T-helper 22 cell (primary cell): ENCODE measurements at places on chromosomes 6 and 20.

- no peak for DNase-seq
Observed at GRCh38 chr20:33964441-33964840, 29.3 kb upstream of the RALY start.

- no peak for DNase-seq
Observed at GRCh38 chr20:40519918-40520317, 169.1 kb downstream of the MAFB start.

- no peak for DNase-seq
Observed at GRCh38 chr6:113953346-113953745, 17.6 kb downstream of the HDAC2 start.

- no peak for DNase-seq
Observed at GRCh38 chr6:38836585-38836984, 121.5 kb downstream of the DNAH8 start.

- DNase-seq = no peak
Observed at GRCh38 chr6:160036790-160037206, 67.9 kb downstream of the IGF2R start.

GRCh38 chr6:107398001-107398400 is 61.4 kb downstream of the PDSS2 start:
- DNase-seq = no peak

- DNase-seq = no peak
Observed at GRCh38 chr20:57294550-57294949, 28.1 kb upstream of the BMP7 start.

DNA sequence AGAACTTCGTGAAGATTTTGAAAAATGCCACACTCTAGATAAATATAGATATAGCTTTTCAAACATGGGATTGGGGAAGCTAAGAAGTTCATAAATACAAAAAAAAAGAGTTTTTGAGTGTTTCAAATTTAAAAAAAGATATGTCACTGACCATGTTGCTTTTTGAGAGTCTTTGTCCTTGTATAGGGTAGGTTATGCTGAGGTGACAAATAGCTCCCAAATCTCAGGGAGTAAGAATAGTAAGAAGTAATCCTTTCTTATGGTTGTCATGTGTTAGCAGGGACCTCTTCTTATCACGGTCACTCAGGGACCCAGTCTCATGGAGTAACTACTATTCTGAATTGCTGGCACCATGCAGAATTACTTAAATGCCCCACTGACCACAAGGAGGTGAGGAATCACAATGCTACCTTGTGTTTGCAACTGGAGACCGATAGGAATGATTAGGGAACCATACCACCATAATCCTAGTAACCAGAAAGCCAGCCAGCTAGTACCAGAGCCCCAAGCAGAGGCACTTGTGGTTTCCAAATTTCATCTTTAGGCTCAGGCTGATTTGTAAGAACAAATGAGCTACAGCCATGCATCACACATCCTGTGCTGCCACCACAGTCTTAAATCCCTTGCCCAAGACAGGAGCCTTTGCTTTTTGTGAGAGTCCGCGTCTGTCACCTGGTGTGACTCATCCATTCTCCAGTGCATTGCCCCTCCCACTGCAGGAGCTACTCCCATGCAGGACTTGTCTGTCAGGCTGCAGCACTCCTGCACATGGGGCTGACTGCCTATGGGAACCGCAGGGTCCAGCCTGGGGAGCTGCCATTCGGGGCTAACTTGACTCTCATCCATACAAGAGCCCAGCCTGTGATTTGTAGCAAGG is 42.4 kb upstream of the ADGRF4 start:
- DNase-seq = no peak

DNA sequence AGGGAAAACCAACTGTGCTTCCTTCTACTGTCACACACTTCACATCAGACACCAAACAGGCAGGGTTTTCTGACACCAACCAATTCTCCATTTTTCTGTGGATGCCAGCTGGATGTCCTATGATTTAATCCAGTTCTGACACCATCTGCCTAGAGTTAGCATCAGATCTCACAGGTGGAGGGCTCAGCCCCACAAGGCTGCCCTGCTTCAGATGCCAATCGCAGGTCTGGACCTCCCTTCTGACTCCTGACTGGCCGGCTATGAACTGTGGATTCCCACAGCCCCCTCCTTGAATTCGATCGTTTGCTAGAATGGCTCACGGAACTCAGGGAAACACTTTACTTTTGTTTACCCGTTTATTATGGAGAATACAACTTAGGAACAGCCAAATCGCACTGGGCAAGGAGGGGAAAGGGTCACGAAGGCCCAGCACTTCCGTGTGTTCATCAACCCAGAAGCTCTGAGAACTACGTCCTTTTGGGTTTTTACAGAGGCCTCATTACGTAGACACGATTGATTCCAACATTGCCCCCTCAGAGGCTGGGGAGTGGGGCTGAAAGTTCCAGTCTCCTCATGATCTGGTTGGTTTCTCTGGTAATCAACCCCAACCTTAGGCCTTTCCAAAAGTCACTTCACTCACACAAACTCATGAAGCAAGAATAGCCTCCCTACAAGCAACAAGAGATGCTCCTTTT is 25.4 kb upstream of the MAS1 start:
- no peak for DNase-seq

DNA sequence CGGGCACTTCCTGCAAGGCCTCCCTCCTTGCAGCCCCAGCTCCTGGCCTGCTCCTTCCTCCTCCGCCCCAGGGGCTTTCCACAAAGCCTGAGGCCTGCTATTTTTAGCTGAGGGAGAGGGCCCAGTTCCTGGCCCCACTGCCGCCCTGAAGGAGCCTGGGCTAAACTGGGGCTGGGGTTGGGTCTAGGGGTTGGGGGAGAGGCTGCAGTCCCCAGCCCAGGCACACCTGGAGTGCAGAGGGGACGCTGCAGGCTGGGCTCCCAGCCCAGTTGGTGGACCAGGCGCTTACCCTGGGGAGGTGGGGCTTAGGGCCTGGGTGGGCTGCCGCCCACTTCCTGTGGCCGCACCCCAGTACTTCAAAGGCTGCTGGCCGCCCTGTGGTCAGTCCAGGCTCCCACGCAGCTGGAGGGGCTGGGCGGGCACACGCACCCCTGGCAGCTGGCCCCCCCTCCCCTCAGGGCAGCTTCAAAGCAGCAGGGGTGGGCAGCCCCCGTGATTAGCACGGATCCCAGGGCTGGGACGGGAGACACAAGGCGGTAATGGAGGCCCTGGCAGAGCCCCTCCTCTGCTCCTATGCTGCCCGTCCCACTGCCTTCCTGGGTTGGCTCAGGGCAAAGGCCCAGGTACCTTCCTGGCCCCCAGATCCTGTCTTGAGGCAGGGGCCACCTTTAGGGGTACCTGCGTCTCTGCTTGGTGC is 7.1 kb upstream of the ABHD16B start:
- DNase-seq = no peak

- DNase-seq = no peak
Observed at GRCh38 chr20:46269372-46269771, 38.9 kb downstream of the CDH22 start.

- DNase-seq = no peak
Observed at GRCh38 chr6:100485268-100485667, 20.5 kb upstream of the SIM1 start.

- DNase-seq = no peak
Observed at GRCh38 chr20:63547725-63548480, at the start of gene SRMS. Gene SRMS (minus strand): TSS chr20:63547749. CDS start chr20:63547463, 286 bp downstream.

DNA sequence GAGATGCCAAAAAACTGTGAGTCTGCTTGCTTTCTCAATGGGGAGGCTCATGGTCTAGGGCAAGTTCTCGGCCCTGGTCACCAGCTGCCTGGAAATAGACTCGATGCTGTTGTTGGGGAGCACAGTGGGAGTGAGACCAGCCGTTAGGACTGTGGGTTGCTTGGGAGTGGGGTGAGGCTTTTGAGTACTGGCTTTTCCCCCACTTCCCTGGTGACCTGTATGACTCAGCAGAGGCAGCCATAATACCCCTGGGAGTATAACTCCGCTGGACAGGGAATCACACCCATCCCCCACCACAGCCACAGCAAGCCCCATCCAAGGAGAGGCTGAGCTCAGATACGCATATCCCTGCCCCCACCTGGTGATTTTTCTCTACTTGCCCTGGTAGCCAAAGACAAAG is 48.9 kb upstream of the OGFRL1 start:
- no peak for DNase-seq

DNA sequence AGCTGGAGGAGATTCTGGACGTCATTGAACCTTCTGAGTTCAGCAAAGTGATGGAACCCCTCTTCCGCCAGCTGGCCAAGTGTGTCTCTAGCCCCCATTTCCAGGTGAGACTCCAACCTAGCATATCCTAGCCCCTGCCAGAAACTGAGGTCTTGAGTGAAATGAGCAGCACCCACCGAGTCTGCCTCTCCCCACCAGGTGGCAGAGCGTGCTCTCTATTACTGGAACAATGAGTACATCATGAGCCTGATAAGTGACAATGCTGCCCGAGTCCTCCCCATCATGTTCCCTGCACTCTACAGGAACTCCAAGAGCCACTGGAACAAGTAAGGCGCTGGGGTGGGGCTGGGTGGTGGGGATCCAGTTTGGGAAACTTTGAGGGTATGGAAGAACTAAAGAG is 4.6 kb downstream of the MEA1 start:
- DNase-seq = no peak

- DNase-seq = no peak
Observed at GRCh38 chr6:25971187-25971821, 8.7 kb downstream of the TRIM38 start.

DNA sequence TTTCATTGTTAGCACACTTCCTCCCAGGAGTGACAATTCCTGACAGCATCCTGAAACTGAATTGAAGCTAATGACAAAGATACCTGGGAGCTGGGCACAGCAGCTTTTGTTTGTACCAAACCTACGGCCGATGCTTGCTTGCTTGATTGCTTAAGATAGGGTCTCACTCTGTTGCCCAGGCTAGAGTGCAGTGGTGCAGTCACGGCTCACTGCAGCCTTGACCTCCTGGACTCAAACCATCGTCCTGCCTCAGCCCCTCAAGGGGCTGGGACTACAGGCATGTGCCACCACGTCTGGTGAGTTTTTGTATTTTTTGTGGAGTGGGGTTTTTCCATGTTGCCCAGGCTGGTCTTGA is 84.7 kb upstream of the SCP2D1 start:
- DNase-seq = no peak

GRCh38 chr20:9610665-9611064 is 96.3 kb downstream of the LAMP5 start:
- no peak for DNase-seq

- no peak for DNase-seq
Observed at GRCh38 chr6:79544299-79544927, 7.2 kb upstream of the LCA5 start.

DNA sequence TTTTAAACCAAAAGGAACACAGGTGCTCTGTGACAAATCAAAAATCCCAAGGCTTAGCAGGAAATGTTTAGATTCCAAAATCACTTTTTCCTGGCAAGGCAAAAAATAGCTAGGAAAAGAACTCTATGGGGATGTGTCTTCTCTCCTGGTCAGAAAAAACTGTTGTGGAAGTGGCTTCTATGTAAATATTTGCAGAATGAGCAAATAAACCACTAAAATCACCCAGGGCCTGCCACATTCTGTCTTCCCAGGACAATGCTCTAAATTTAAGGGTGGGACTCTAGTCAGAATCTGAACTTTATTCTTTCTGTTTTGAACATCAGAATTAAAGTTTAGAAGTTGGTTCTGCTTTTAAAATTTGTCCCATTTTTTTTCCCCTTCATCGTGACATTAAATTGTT is 29.3 kb downstream of the GCM1 start:
- no peak for DNase-seq

GRCh38 chr20:31764641-31765305 is 25.7 kb downstream of the TPX2 start:
- no peak for DNase-seq

GRCh38 chr6:104306211-104306610 is 553.5 kb downstream of the HACE1 start:
- DNase-seq = no peak

- no peak for DNase-seq
Observed at GRCh38 chr6:134532694-134533624, 215.0 kb upstream of the SGK1 start.

DNA sequence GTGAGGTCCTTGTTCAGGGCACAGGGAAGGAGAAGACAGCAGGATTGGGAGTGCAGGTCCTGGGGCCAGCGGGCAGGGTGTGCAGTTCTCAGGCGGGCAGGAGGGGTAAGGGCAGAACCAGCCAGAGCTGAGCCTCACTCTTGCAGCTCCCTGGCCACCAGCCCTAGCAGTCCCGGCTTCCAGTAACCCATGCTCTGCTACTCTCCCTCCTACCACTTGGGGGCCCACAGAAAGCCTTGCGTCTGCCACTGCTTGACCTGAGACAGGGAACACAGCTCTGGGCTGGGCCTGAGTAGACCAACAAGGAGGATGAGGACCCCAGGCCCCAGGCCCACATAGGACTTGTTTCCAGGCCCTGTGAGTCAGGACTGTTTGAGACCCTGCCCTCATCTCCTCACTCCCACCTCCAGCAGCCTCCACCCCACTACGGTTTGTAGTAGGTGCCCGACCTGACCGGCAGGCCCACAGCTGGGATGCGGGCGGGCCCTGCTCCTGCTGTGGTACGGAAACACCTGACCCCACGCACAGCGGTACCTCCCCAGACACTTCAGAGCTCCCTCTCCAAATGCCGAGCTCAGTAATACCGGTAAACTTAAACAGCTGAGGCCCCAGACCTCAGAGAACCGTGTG is 39.2 kb downstream of the KCNK5 start:
- no peak for DNase-seq
